HT1080 (cell line): ENCODE measurements at places on chromosomes 5 and 9.

- no peak for DNase-seq
Observed at GRCh38 chr5:11822598-11822997, 81.6 kb downstream of the CTNND2 start.

DNA sequence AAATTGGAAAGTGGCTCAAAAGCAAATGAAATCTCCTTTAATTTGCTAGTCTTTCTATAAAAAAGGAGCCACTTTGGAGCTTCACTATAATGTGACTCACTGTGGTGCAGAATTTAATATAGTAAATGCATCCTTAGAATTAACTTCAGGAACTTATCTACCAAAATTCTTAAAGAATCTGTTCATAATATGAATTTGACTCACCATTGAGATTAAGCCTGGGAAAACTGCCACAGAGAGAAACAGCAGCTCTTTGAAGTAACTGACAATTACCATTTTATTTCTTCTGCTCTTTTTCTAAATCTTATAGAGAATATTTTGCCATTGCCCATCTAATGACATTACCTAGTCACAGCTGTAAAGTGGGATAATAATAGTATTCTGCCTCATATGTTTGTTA is 211.9 kb upstream of the CDH6 start:
- no peak for DNase-seq

DNA sequence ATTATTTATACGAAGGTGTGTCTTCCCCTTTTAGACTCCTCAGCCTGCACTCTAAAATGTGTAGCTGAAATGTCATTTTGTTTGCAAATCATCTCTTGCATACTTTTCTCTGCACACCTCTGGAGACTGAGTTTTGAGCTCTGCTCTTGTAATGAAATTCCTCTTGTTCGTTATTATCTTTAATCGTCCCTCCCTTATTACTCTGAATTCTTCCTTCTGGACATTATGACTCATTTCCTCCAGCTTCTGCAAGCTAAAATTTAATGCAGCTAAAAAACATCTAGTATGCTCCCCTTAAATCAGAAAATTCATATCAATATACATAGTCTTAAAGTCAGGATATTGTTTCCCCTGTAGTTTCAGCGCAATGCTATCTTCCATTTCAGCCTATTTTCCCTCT is 13.5 kb downstream of the ISL1 start:
- peak; percentile 52 for DNase-seq

DNA sequence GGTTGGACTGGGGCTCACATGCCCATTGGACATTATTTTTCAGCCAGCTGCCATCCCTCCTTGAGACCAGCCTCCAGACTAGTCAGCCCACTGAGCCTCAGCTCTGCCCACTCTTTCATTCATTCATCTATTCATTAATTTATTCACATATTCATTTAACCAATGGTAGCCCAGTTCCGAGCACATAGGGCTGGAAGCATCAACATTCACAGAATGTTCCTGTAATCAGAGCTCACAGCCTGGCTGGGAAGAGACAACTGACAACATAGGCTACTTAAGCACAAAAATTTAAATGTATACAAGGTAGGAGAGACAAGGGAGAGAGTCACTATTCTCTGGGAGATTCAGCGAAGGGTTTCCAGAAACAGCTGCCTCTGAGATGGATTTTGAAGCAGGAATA is 17.0 kb upstream of the PBX3 start:
- DNase-seq, result no peak

DNA sequence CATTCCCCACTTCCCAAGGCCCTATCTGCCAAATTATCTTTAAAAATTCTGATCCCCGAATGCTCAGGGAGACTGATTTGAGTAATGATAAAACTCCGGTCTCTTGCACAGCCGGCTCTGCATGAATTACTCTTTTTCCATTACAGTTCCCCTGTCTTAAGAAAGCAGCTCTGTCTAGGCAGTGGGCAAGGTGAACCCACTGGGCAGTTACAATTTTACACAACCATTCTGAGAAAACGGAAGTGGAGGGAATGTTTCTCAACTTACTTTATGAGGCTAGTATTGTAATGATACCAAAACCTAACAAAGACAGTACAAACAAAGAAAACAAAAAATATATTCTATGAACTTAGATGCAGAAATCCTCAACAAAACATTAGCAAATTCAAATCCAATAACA is 100.0 kb downstream of the MCTP1 start:
- DNase-seq, result no peak

DNA sequence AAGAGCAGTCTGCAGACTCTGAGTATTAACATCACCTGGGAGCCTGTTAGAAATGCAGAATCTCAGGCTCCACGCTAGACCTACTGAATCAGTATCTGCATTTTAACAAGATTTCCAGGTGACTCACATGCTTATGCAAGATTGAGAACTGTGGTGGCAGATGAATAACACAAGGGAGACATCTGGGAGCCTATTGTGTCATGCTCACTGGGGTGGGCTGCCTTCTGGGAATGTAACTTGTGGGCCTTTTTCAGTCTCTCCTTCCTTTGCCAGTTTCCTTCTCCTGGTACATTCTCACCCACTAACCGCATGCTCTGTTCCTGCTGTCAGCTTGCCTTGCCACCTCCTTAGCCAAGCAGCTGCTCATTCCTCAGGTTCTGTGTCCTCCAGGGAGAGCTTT is 176.6 kb upstream of the C9orf72 start:
- peak; percentile 34 for DNase-seq

- no peak for DNase-seq
Observed at GRCh38 chr9:29939559-29939958, 2366.3 kb upstream of the C9orf72 start.

- DNase-seq, result no peak
Observed at GRCh38 chr5:62795926-62796325, 217.3 kb downstream of the LRRC70 start.

GRCh38 chr9:126781186-126782052 is 23.4 kb upstream of the ZBTB43 start:
- DNase-seq, result peak; percentile 69

DNA sequence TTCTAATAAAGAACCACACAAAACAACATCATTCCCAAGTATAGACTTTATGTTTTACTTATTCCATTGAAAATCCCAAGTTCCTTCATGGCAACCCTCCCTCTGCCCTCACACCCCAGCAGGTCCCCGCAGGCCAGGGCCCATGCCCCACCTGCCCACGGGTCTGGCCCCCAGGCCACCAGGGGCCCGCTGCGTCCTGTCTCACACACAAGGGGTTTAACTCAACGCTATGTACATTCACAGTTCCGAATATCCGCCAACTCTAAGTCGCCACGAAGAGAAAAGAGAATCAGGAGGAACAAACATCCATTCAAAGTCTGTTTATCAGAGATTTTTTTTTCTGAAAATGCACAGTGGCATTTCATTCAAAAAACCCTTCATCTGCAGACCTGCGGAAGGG is 16.2 kb upstream of the SLC6A3 start:
- DNase-seq, result no peak

DNA sequence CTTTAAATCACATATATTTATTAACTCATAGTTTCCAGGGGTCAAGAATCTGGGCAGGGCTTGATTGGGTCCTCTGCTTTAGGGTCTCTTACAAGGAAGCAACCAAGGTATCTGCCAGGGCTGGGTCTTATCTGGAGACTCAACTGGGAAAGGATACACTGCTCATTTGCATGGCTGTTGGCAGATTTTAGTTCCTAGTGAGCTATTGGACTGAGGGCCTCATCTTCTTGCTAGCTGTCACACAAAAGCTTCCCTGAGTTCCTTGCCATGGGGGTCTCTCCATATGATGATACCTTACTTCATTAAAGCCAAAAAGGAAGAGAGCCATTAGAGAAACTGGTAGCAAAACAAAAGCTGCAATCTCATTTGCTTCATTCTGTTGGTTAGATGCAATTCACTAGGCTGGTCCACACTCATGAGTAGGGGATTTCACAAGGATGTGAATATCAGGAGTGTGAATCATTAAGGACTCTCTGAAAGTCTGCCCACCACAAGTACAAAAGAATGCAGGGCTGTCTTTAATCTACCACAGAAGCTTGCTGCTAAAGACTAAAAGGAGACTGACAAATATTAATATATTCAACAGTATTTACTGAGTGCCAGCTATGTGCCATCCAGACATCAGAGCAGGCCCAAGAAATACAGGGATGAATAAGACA is 42.0 kb upstream of the TIMD4 start:
- no peak for DNase-seq

GRCh38 chr9:88814577-88814976 is 176.7 kb upstream of the S1PR3 start:
- no peak for DNase-seq

GRCh38 chr5:69090158-69090557 is 3.7 kb upstream of the SLC30A5 start:
- DNase-seq, result no peak

DNA sequence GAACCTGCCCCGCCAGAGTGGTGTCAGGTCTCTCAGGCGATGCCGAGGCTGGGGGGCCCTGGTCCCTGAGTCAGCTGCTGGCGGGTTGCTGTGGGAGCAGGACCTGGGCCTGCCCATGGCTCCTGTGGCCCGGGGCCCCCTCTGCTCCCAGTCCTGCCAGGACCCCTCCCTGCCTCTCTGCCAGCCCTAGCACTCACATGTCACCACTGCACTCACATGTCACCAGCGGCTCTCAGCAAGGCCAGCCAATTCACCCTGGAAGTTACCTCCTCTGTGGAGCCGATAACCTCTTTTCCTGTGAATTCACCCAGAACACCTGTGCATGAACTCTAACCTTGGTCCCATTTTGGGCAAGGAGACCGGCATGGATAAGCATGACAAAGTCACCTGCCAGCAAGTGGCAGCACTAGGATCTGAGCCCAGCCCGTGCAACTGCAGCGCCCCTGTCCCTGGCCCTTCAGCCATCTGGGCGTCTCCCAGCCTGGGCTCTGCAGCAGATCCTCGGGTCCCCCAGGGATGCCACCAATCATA is 170.2 kb downstream of the GAPVD1 start:
- DNase-seq, result no peak

DNA sequence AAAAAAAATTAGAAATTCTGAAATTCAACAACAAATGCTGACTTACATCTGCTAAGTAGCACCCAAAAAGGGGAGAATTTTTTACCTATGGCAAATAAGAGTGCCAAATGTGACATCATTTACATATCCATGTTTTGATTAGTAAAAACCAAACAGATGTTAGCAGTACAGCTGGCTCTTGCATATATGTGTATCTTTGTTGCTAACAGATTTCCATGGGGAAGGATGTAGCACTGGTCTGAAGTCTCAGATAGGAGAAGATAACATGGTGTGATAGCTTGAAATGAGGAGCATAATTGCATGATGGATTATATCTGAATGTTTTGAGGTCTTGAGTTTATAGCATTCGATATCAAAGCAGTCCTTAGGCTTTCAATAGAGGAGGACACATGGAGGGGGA is 17.5 kb downstream of the PIK3R1 start:
- DNase-seq, result no peak

- no peak for DNase-seq
Observed at GRCh38 chr9:132078699-132079356, 839 bp downstream of the MED27 start.

GRCh38 chr5:74424162-74424868 is 216.2 kb downstream of the ENC1 start:
- DNase-seq, result no peak

DNA sequence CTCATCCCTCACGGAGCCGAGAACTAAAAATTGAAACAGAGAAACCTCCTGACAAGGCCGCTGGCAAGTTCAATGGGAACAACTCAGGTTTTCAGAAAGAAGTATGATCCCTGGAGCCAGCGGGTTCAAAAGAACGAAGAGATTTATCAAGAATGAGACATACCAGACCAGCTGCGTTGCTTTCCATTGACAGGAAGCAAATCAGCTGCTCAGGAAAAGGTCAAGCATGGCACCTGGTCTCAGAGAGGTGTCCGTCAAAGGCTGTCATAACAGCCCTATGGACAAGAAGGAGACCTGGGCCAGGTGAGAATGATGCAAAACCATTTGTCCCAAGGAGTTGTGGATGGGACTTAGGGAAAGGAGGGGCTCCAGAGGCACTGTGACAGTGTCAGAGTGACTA is 34.9 kb upstream of the GNE start:
- no peak for DNase-seq

DNA sequence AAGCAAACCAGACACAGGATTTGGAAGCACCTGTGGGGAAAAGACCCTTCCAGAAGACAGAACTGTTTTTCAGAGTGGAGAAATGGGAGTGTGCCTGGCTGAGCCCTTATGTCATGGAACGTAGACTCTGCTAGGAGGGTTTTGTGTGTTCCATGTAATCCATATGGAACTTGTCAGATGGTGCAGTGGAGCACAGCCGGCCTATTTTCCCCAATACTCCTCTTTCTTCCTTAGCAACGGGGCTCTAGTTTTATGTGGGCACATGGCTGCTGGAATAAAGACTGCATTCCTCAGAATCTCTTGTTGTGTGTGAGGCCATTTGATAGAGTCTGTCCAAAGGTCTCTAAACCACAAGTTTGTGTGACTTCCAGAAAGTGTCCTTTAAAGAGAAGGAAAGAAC is 284.0 kb downstream of the DRD1 start:
- no peak for DNase-seq

GRCh38 chr9:88462191-88462590 is 72.8 kb upstream of the NXNL2 start:
- peak; percentile 5 for DNase-seq

- DNase-seq, result peak; percentile 12
Observed at GRCh38 chr5:113487416-113487780, 855 bp downstream of the MCC start.

DNA sequence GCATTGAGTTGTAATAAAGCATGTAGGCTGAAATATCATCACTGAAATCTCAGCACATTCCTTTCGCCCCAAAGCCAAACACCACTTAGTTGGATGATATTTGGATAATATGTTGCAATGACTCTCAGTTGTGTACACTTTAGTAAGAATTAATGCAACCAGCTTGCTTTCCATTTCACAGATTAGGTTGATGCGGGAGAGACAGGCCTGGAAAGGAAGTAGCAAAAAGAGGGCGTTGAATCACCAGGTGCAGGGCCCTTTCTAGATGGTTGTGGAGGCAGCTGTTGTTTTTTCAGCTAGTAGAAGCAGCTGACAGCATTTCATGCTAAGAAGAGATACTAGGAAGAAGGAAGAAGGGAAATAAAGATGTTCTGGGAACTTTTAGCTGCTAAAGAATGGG is 30.9 kb downstream of the DMRT3 start:
- no peak for DNase-seq

- no peak for DNase-seq
Observed at GRCh38 chr5:74767579-74767913, 497 bp downstream of the NSA2 start.

- peak; percentile 42 for DNase-seq
Observed at GRCh38 chr9:11039006-11039405, 426.2 kb upstream of the PTPRD start.

DNA sequence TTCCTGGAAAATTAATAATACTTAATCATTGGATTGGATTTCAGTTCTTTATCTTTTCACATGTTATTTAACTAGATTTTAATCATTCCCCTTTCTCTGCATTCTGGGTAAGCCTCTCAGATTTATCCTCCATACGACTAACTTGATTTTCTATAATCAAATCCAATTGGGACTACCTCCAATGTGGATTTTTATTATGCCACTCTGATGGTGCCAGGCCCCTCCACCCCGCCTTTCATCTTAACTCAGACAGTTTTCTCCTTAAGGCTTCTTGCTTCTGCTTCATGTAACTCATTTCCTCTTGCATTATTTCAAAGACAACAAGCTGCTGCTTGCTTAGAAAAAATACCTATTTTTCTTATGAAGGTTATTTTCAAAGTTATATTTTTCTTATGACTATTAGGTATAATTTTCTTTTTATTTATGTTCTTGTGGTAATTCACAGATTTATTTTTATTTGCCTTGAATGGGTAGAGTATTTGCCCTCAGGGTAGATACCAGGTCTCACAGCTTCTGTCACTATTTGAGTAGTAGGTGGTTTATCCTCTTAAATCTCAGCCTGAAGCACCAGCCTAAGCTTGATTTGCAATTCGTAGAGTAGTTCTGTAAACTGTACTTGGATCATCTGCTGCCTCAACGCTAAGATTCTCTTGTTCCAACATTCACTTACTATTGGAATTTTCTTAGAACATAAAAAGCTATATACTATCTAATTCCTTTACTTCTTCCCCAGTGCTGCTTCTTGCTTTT is 659.0 kb upstream of the ARRDC3 start:
- DNase-seq, result no peak
